ENCODE measurements at places on chromosomes 4 and X.

GRCh38 chrX:34918091-34918736, 24.4 kb upstream of the FAM47B start:
- no peak overlapping the region for H3K27ac ChIP-seq
- H3K4me3 ChIP-seq: no peak overlapping the region
- H3K27me3 ChIP-seq: no peaks in the 10 kb centered on the region
- ATAC-seq: no peak

DNA sequence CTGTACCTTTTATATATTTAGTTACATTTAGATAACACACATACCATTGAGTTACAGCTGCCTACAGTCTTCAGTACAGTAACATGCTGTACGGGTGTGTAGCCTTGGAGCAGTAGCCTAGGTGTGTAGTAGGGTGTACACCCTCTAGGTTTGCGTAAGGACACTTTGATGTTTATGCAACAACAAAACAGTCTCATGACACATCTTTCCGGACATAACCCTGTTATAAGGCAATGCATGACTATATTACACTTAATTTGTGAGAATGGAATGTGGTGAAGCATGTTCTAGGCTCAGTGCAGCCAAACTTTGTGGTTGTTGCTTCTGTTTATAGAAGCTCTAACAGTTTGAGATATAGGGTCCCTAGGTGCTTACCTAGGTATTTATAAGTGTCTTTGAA, 65.4 kb downstream of the SPRY1 start:
- H3K27ac ChIP-seq: no peak overlapping the region
- H3K4me1 ChIP-seq: peaks cover 4% of the 10 kb centered on the region
- no peak for ATAC-seq
- no peak overlapping the region for H3K4me3 ChIP-seq
- no peaks in the 10 kb centered on the region for H3K36me3 ChIP-seq
- peaks cover 15% of the 10 kb centered on the region for H3K27me3 ChIP-seq

- H3K27ac ChIP-seq: no peak overlapping the region
- peaks cover 8% of the 10 kb centered on the region for H3K27me3 ChIP-seq
- no peak overlapping the region for H3K4me3 ChIP-seq
- H3K4me1 ChIP-seq: no peaks in the 10 kb centered on the region
- no peaks in the 10 kb centered on the region for H3K36me3 ChIP-seq
Observed at GRCh38 chr4:182246401-182247205, 3.4 kb downstream of the TENM3 start.

- H3K4me3 ChIP-seq: no peak overlapping the region
- no peak overlapping the region for H3K27ac ChIP-seq
- no peak for ATAC-seq
- H3K36me3 ChIP-seq: no peaks in the 10 kb centered on the region
Observed at GRCh38 chr4:123980736-123981300, 584.2 kb downstream of the SPRY1 start.

GRCh38 chrX:41705680-41706374, 17.1 kb downstream of the GPR34 start:
- no peak overlapping the region for H3K27ac ChIP-seq
- no peaks in the 10 kb centered on the region for H3K27me3 ChIP-seq

DNA sequence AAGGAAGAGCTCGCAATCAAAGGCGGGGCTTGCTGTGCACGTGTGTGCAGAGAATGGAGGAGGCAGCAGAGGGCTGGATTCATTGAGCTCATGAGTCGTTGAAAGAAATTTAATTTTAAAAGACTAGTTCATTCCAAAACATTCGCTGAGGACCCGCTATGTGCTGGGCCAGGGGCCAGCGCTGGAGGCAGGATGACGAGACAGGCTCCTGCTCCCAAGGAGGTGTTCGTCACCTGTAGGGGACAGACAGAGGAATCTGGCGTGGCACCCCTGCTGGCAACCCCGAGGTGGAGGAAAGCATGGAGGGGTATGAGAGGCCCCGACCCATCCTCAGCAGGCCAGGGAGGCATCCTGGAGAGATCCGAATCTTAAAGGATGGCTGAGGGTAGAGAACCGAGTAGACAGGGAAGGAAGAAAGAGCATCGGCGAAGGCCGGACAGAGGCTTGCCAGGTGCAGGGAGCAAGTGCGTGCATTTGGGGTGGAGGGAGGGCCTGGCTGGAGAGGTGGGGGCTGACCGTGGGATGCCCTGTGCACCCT, 96.4 kb downstream of the CPZ start:
- no peak for ATAC-seq
- H3K36me3 ChIP-seq: no peaks in the 10 kb centered on the region
- H3K27me3 ChIP-seq: peaks cover 5% of the 10 kb centered on the region

DNA sequence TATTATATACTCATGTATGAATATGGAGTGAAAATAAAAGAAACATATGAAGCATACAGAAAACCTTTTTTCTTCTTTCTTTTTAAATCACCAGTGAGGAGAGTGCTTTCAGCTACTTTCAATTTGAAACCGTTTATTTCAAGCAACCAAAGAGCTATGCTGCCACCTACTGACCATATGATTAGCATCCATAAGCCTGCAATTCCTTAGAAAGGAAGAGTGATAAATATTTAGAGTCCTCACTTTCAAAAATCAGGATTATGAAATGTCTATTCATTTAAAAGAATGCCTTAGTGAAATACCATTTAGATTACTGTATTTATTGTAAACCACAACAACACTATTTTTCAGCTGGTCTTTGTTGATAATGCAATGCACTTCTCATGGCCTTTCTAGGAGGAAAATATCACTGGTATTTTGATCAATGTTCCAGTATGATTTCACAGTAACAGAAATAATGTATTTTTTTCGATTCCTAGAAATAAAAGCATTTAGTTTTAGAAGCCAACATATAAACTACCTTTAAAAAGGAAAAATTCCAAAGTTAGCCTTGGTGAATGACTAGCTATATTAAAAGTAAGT, 667.6 kb downstream of the PCDH18 start:
- H3K36me3 ChIP-seq: no peaks in the 10 kb centered on the region
- H3K4me1 ChIP-seq: no peaks in the 10 kb centered on the region

GRCh38 chr4:120939693-120940092, 17.2 kb upstream of the PRDM5 start:
- no peaks in the 10 kb centered on the region for H3K36me3 ChIP-seq
- no peak overlapping the region for H3K4me3 ChIP-seq
- no peak for ATAC-seq
- no peak overlapping the region for H3K27ac ChIP-seq

DNA sequence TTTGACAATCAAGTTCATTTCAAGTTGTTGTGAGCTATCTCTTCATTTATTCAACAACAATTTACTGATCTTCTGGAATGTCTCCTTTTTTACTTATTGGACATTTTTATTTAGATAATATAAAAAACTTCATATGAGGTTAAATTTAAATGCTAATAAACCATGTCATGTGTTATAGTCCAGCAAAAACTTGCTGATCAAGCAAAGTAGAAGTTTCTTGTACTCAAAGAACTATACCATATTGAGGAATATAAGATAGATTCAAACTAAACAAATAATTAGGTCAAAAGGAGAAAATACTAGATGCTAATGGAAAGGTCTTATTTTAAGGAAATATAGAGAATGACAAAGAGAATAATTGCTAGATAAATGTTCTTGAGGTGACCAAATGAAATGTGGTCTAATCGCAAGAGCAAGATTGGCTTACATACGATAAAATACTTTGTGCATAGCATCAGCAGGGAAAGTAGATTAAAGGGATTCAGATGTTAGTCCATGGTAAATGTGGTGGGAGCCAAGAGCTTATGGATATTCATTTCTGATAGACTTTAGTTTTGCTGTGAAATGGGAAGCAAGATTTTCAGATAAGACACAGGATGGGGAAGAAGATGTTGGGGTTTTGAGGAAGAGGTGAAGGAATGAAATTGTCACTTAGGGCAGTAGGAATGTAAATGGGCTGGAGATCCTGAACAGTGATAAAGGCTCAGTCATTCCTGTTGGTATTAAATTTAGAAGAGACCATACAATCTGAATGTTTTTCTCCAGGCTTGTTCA, 229.5 kb downstream of the MAPK10 start:
- H3K4me3 ChIP-seq: no peak overlapping the region
- no peak for ATAC-seq
- H3K27me3 ChIP-seq: no peaks in the 10 kb centered on the region
- no peak overlapping the region for H3K27ac ChIP-seq
- no peaks in the 10 kb centered on the region for H3K36me3 ChIP-seq

Data from activated T-helper 17 cell treated with anti-CD3 and anti-CD28 coated beads, Interleukin-2, amount 50 U/mL, for 72 hours (primary cell).